NAMALWA (cell line): ENCODE measurements at places on chromosomes 3 and 15.
A peak's percentile ranks its signal among the peaks of the same experiment; 100 is the strongest.

GRCh38 chr3:82004266-82004665 lies 242.8 kb upstream of the GBE1 start:
- DNase-seq, result no peak

- DNase-seq, result no peak
Measured at GRCh38 chr3:47156396-47156795, 7.5 kb downstream of the SETD2 start.

DNA sequence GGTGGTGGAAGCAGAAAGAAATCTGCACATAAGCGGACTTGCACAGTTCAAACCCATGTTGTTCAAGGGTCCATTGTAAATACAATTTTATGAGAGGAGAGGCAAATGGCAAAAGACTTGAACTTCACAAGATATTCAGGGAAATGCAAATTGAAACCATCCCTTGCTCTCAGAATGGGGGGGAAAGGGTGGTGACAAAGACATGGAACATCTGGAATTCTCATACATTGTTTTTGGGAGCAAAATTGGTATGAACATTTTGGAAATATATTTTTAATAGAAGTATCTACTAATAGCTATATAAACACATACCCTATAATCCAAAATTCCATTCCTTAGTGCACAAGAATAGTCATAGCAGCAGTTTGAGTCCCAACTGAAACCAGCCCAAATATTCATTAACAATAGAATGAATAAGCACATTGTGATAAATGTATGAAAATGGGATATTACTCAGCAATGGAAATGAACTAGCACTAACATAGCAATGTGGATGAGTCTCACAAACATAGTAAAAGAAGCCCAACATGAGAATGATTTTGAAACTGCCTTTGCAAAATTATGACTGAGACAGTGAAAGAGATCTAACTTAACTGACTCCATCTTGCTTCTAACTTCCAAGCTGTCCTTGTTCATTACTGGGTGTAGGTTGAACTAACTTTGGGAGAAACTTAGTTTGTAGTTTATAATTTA lies 77.2 kb downstream of the CD200R1L start:
- DNase-seq, result no peak

- no peak for DNase-seq
Measured at GRCh38 chr3:140143367-140144069, 208.5 kb downstream of the CLSTN2 start.

GRCh38 chr3:39287216-39288164 lies 7.7 kb upstream of the CX3CR1 start:
- DNase-seq, result no peak

- DNase-seq, result no peak
Measured at GRCh38 chr3:100968932-100969906, 24.0 kb downstream of the ABI3BP start.

DNA sequence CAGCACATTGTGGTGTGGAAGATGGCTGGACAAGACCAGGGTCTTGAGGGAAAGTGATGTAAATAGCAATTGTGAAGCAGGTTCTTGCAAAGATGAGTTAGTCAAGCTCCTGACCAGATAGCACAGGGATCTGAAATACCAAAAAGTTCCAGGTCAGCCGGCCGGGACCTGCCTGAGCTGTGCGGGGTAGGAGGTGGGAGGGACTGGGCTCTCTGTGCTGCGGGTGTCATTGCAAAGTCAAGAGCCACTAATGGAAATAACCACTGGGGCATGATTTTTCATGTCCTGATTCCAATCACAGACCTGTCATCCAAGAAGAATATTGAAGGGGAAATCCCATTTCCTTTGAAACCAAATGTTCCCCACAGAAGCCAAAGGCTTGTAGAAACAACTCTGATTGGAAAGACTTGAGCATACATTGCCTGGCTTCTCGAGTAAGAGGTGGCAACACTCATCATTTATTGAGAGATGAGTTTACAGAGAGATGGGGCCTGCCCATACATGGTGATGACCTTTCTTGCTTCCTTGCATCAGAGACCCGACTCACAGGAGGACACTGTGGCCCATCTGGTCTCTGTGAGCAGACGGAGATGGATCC lies 44.2 kb upstream of the KY start:
- DNase-seq, result no peak

GRCh38 chr3:134059035-134059601 lies 29.4 kb upstream of the SLCO2A1 start:
- no peak for DNase-seq

DNA sequence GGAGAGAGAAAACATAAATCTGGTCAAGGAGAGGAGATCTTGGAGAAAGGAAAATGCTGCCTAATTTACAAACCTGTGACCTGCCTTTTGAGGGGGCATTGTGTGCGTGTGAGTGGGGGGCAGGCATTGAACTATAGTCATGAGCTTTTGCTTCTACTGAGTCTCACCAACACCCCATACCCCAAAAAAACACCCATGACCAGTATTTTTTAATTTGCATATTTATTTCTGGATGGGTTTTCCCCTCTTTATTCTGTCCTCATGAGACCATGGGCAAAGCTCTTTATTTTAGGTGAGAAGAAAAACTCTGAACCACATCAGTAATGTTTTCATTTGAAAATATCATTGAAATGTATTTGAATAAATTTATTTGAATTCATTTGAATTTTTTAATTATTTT lies 20.6 kb downstream of the CD80 start:
- peak; percentile 56 for DNase-seq

GRCh38 chr15:39200586-39200985 lies 380.3 kb upstream of the THBS1 start:
- no peak for DNase-seq

GRCh38 chr3:142046320-142047020 lies 102.9 kb downstream of the TFDP2 start:
- DNase-seq, result no peak

- no peak for DNase-seq
Measured at GRCh38 chr3:172280406-172281051, 167.7 kb downstream of the GHSR start.

GRCh38 chr3:179560791-179561190 lies 1.9 kb upstream of the ACTL6A start:
- DNase-seq, result no peak

- no peak for DNase-seq
Measured at GRCh38 chr15:70789213-70789612, 25.9 kb upstream of the UACA start.

DNA sequence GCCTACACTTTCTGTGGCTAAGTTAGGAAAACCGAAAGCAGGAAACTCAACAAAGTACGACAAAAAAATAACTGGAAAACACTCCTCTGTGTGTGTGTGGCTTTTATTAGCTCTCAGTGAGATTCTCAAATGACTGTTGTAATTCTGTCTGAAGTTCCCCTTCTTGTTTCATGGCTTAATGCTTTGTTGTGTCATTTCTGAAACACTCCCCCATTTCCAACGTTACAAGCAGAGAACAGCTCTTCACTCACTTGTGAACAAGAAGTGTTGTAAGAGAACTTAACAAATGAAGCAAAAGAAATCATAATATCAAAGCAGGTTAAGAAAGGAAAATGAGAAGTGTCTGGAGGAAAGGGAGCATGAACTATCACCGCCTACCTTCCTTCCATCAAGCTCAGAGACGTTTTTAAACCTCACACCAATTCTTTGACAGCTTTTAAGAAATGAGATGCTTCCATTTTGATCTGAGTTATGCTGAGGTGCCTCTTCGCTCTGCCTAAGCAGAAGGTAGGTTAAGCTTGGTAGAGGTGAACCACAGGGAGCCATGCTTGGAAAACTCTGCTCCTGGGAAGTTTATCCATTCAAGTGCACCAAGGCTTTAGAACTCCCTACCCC lies 12.4 kb upstream of the SEC62 start:
- DNase-seq, result peak; percentile 60

- DNase-seq, result no peak
Measured at GRCh38 chr3:195241592-195242355, 29.2 kb downstream of the XXYLT1 start.

DNA sequence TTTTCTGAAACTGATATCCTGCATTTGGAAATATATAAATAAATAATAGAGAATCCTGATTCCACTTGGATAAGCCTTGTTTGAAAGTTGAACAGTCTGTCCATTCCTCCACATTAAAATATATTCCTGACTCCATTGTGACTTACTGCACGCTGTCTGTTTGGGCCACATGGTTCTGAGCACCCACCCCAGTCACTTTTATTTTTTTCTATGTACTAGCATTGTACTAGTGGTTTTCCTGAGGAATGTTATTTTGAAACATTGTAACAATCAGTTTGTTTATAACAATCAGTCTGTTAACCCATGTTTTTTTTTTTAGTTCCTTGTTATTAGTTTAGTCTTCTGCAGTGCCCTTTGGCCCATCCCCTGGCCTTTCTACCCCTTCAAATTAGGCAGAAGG lies 87.4 kb upstream of the CCNL1 start:
- no peak for DNase-seq

- DNase-seq, result peak; percentile 17
Measured at GRCh38 chr3:171018156-171018935, 8.2 kb downstream of the SLC2A2 start.

GRCh38 chr15:57923750-57924149 lies 141.8 kb downstream of the ALDH1A2 start:
- DNase-seq, result no peak
